CD8-positive, alpha-beta memory T cell (primary cell): ENCODE measurements at places on chromosomes 5 and 9.

GRCh38 chr5:67409126-67409777 lies 212.7 kb upstream of the CD180 start:
- no peaks in the 10 kb centered on the region for H3K27me3 ChIP-seq
- H3K4me1 ChIP-seq: no peaks in the 10 kb centered on the region
- no peak overlapping the region for H3K27ac ChIP-seq
- H3K36me3 ChIP-seq: no peaks in the 10 kb centered on the region
- DNase-seq: no peak
- no peak overlapping the region for H3K4me3 ChIP-seq

GRCh38 chr5:78964889-78965288 lies 20.2 kb downstream of the ARSB start:
- H3K4me1 ChIP-seq: no peaks in the 10 kb centered on the region
- DNase-seq: no peak
- no peaks in the 10 kb centered on the region for H3K27me3 ChIP-seq
- no peaks in the 10 kb centered on the region for H3K36me3 ChIP-seq

DNA sequence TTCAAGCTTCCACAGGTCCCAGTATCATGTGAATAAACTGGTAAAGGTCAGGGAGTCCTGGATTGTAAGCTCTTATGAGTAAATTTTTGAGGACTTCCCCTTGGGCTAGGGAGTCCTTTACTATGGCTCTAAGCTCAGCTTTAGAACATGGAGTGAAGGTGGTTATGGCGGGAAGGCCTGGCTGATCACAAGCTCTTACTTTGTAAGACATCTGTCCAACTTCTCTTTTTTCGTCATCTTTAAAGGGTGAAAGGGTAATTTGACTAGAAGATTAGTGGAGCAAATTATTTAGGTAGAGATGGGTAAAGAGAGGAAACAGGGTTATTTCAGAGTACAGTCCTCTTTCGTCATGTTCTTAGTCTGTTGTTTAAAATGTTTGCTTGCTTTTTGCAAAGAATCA lies 155.4 kb downstream of the AOPEP start:
- no peak for DNase-seq
- no peak overlapping the region for H3K27ac ChIP-seq
- H3K4me3 ChIP-seq: no peak overlapping the region
- no peaks in the 10 kb centered on the region for H3K27me3 ChIP-seq

DNA sequence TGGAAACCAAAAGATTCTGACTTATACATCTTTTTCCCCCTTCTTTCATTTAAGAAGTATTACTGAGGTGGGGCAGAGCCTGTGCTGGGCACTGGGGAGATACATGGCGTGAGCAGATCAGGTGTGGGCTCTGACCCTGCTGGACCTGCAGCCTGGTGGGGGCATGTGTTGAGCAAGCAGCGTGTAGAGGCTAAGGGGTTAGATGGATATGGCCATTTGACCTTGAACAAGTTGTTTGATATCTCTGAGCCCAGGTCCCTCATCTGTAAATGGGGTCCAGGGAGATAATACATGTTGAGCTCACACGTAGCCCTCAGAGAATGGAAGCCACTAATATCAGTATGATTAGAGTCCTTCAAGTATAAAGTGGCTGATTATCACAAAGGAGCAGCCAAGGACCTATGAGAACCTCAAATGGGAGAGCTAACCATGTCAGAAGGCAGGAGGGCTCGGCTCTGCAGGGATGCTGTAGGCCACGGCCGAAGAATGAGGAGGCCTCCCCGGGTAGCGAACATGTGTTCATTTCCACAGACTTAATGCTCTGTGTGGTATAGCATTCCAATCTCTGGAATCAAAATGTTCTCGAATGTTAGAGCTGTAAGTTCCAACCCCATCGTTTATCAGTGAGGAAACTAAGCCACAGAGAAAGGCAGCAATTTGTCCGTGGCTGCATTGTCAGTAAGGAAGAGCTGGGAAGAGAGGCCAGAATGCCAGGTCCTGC lies 15.4 kb upstream of the ANGPTL2 start:
- no peak for DNase-seq
- H3K27me3 ChIP-seq: no peaks in the 10 kb centered on the region
- no peak overlapping the region for H3K27ac ChIP-seq

DNA sequence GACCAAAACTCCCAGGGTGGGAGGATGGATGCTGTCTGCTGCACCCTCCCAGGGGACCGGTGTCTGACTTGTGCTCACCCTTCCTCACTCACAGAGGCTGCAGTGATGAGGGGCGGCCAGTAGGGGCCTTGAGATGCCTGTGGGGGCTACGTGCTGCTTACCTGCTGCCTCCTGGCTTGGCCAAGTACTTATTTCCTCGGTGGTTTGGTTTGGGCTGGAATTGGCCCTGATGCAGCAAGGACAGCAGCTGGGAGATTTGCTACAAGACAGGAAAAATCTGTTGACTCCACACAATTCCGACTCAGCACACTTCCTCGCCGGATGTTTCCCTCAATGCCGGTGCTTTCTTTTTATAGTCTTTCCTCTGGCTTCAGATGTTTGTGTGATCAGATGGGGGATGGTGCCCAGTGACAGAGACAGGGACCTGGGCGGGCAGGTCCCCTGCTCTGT lies 6.6 kb downstream of the PCDH12 start:
- H3K36me3 ChIP-seq: no peaks in the 10 kb centered on the region
- H3K27me3 ChIP-seq: no peaks in the 10 kb centered on the region
- H3K27ac ChIP-seq: no peak overlapping the region
- no peaks in the 10 kb centered on the region for H3K4me1 ChIP-seq
- no peak overlapping the region for H3K4me3 ChIP-seq

- H3K27ac ChIP-seq: no peak overlapping the region
- H3K4me3 ChIP-seq: no peak overlapping the region
- H3K4me1 ChIP-seq: peaks cover 11% of the 10 kb centered on the region
- peaks cover 33% of the 10 kb centered on the region for H3K36me3 ChIP-seq
These were observed 11.5 kb downstream of the SFXN1 start for GRCh38 chr5:175489693-175490443.

DNA sequence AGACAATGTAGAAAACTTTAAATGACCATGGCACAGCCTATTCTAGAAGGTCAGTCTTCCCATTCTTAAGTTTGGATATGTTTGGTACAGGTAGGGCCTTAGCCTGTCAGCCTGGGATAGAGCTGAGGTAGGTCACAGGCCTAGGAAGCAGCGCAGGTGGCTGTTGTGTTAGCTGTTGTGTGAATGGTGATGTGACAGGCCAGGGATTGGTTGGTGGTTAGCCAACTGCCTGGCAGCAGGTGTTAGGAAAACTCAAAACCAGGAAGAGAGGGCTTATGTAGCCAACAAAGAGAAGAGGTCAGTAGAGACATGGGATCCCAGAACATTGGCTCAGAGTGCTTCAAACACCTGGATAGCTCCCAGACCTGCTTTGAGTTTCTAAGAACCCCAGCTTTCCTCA lies 84.2 kb downstream of the FBXO38 start:
- H3K4me1 ChIP-seq: no peaks in the 10 kb centered on the region
- no peak overlapping the region for H3K27ac ChIP-seq
- H3K4me3 ChIP-seq: no peak overlapping the region
- no peaks in the 10 kb centered on the region for H3K27me3 ChIP-seq
- no peaks in the 10 kb centered on the region for H3K36me3 ChIP-seq

DNA sequence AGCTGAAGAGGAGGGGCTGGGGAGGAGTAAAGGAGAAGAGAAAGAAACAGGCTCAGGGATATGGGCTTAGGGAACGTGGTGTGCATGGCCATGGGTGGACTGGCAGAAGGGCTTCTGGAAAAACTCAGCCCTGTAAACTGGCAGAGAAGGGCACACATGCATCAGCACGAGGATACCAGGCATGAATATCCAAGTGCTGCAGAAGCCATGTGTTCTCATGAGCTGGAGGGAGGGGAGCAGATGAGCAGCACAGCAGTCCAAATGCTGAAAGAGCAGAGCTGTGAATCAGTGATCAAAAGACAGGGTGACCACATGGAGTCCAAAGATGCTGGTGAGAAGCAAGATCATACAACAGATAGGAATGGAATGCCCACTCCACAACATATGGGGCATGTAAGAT lies 72.3 kb downstream of the SEMA5A start:
- no peak for DNase-seq
- no peaks in the 10 kb centered on the region for H3K36me3 ChIP-seq
- H3K4me3 ChIP-seq: no peak overlapping the region
- H3K27ac ChIP-seq: no peak overlapping the region
- H3K27me3 ChIP-seq: no peaks in the 10 kb centered on the region

DNA sequence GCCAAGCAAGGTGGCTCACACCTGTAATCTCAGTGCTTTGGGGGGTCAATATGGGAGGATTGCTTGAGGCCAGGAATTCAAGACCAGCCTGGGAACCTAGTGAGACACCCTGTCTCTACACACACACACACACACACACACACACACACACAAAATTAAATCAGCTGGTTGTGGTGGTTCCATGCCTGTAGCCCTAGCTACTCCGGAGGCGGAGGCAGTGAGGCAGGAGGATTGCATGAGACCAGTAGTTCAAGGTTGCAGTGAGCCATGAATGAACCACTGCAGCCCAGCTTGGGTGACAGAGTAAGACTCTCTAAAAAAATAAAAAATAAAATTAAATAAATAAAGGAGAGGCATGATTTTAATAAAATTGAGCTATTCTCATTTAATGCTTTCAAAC lies 13.1 kb downstream of the CEMIP2 start:
- no peak for DNase-seq
- no peaks in the 10 kb centered on the region for H3K36me3 ChIP-seq
- H3K4me1 ChIP-seq: peaks cover 41% of the 10 kb centered on the region
- no peak overlapping the region for H3K27ac ChIP-seq
- no peak overlapping the region for H3K4me3 ChIP-seq
